Stimulated activated CD4-positive, alpha-beta T cell treated with anti-CD3 and anti-CD28 coated beads, Interleukin-1b, Interleukin-23, amount 100 ng/mL, for 4 hours (primary cell): ENCODE measurements at places on chromosomes 5 and 9.

- no peak for DNase-seq
These were observed 14.7 kb upstream of the LHX2 start for GRCh38 chr9:123996731-123997421.

- no peak for DNase-seq
These were observed 141.9 kb downstream of the SLC12A2 start for GRCh38 chr5:128225245-128226030.

GRCh38 chr5:142826741-142827492 is 56.7 kb downstream of the ARHGAP26 start:
- DNase-seq = no peak

GRCh38 chr5:113085084-113085414 is 108.5 kb downstream of the DCP2 start:
- no peak for DNase-seq

- no peak for DNase-seq
These were observed 32.2 kb downstream of the POLR1E start for GRCh38 chr9:37517923-37518322.

DNA sequence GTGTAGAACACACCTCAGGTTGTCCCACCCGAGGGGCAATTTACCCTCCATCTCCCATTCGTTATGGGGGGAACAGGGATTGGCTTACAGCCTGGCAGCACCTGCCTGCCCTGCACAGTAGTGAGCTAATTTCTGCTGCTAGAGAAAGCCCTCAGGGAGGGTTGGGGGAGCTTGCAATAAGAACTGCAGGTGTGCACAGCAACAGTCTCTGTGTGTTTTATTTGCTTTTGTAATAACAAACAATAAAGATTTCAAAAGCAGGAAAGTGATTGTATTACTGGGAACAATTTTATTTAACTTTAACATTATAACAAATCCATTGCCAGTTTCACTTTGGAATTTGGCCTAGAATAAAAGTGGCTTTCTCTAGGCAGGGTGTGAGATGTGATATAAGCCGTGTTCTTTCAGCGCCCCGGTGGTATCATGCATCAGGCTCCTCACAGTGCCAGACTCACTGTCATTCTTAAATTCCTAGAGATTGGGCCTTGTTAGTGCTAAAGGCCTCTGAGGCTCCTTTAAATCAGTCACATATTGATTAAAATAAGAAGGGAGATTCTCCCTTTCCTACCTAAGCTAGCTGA is 81.1 kb downstream of the RMI1 start:
- no peak for DNase-seq

GRCh38 chr9:128454991-128455390 is 815 bp upstream of the ODF2 start:
- no peak for DNase-seq

- DNase-seq = no peak
These were observed 50.3 kb downstream of the ANKH start for GRCh38 chr5:14821100-14821845.

GRCh38 chr5:30604648-30605262 is 588.7 kb upstream of the CDH6 start:
- DNase-seq = no peak

GRCh38 chr5:149543361-149544027 is 7.7 kb downstream of the CSNK1A1 start:
- no peak for DNase-seq

DNA sequence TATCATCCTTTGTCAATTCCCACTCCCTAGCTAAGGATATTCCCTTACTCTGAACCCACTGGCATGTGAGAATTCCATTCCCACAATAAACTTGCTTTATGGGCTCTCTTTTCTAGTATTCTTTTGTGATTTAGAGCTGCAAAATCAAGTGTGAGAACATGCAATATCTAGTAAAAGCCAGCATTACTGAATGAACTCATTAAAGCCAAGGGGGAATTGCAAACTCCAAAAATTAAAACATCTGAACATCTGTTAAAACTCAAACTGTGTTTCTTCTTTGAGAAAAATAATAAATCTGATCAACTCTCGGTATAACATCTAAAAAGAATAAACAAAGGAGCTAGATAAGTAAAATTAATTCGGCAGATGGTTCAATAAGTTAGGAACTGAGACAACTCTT is 53.1 kb upstream of the MPDZ start:
- no peak for DNase-seq

- DNase-seq = no peak
These were observed 14.0 kb downstream of the TLX3 start for GRCh38 chr5:171323007-171323406.

DNA sequence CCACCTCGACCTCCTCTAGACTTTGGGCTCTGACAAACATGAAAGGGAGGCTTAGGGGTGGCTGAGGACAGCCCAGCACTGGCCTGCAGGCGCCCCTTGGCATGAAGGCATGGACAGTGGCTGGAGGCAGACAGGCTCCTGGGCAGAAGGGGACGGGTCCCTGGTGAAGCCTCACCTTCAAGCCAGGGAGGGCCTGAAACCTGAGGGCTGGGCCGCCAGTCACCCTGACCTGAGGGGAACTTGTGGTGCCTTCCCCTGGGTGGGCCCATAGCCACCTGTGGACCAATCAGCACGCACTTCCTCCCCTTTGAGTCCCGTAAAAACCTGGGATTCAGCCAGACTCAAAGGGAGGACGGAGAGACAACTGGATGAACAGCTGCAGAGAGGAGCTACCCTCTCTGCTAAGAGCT is 90.4 kb upstream of the PUM3 start:
- DNase-seq = no peak
